ENCODE measurements at places on chromosomes 1 and 21.
A peak's percentile ranks its signal among the peaks of the same experiment; 100 is the strongest.

DNA sequence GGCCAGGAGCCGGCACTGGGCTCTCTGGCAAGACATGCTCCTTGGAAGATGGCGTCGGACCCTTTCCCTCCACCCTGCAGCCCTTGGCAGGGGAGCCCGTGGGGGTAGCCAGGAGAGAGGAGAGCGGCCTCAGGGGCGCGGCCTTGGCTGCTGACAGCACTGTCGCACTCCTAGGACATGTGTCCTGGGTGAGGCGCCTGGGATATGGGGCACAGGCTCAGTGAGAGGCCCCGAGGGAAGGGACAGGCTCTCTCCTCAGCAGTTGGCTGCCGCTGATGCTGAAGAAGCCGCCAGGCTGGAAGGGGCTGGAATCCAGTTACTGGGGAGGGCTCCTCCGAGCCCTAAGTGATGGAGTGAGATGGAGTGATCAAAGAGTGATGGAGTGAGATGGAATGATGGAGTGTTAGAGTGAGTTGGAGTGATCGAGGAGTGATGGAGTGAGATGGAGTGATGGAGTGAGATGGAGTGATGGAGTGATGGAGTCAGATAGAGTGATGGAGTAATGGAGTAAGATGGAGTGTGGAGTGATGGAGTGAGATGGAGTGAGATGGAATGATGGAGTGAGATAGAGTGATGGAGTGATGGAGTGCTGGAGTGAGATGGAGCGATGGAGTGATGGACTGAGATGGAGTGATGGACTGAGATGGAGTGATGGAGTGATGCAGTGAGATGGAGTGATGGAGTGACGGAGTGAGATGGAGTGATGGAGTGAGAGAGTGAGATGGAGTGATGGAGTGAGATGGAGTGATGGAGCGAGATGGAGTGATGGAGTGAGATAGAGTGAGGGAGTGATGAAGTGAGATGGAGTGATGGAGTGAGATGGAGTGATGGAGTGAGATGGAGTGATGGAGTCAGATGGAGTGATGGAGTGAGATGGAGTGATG is 27.6 kb upstream of the PKP1 start:
- no peak for DNase-seq

DNA sequence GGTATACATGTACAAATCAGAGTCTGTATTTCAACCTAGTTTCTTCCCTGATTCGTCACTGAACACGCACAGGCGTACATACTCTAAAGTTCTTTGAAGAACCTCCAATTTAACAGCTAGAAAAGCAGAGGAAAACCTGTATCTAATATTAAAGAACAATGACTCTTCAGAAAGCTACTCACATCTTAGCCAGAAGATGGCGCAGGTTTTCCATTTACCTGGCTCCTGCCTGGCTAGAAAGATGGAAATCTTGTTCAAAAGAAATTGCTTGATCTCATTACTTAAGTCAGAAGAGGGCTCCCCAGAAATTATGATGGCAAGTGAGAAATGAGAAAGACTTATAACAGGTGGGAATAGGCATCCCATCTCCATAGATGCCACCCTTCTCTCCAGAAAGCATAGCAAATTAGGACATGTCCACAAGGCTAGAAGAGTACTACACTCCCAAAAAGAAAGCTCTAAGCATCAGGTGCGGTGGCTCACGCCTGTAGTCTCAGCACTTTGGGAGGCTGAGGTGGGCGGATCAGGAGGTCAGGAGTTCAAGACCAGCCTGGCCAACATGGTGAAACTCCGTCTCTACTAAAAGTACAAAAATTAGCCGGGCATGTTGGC is 19.0 kb upstream of the L1TD1 start:
- no peak for DNase-seq

- no peak for DNase-seq
Observed at GRCh38 chr1:101161619-101162018, 75.2 kb upstream of the S1PR1 start.

- no peak for DNase-seq
Observed at GRCh38 chr1:36172983-36173382, 17.0 kb downstream of the MAP7D1 start.

GRCh38 chr1:80498673-80499072 is 1302.1 kb upstream of the ADGRL2 start:
- DNase-seq, result no peak

DNA sequence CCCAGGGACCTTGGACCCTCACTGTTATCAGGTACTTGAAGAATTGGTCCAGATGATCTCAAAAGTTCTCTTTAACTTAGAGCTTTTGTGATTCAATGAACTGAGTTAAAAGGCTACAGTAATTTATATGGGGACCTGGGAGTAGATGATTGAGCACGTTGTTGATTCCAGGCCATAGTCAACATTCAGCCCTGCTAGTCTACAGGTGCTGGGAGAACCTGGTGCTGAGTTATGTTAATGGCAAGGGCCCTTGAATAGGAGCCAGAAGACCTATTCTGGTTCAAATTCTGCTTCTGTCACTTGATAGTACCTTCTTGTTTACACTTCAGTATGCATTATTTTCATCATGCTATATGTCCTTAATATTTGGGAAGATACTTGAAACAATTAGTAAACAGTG is 11.2 kb downstream of the DYRK3 start:
- no peak for DNase-seq

GRCh38 chr1:225474986-225475820 is 47.4 kb upstream of the LBR start:
- DNase-seq, result peak; percentile 22

Measured in NCI-H2081 treated with DMSO at 0.1 percent for 48 hours (cell line).